ENCODE measurements at places on chromosomes 6 and 20.

DNA sequence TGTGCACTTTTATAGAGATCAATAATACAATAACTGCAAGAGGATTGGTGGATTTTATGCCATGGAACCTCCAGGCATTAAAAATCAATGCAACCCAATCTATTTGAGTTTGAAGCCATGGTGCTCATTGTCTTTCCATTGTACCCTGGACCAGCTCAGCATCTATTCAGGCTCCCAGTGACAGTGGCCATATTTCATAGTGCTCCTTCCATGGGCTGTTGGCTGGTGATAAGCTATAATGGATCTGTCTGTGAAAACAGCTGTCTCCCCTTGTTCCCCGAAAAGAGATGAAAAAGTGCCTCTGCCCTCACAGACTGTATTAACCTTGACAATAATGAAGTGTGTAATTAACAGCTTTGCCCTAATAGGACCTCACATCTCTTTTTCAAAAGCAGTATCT, 74.3 kb downstream of the LAMP5 start:
- DNase-seq: no peak

GRCh38 chr6:139996253-139996834, 621.9 kb upstream of the CITED2 start:
- DNase-seq: no peak

- DNase-seq: peak; percentile 84
Measured at GRCh38 chr6:149934249-149935156, 7.3 kb upstream of the ULBP2 start.

DNA sequence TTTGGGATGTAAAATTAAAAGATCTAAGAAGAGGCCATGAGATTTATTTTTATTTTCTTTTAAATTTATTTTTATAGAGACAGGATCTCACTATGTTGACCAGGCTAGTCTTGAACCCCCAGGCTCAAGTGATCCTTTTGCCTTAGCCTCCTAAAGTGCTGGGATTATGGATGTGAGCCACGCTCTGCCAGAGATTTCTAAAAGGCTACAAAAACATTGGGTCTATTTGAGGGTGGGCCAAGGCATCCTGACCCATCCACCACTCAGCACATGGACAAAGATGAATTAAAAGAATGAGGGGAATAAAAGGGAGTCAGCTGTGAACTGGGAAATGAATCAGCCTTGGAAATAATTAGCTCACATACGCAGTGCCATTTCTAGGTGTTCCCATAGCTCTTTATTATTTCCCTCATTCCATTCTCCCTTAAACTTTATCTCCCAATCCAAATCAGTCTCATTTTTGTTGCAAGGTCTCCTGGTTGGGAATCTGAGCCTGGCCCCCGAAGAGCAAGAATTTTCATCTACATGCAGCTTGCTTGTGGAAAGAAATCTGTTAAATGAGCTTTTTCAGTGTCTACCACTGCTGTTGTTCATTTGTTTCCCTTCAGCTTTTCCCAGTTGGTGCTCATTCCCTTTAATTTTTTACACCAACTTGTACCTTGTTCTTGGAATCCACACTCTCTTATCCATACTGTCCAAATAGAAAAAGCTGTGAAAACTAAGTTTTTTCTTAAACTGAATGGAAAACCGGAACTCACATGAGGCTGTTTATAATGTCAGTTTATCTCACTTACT, 66.9 kb downstream of the MKKS start:
- DNase-seq: no peak

DNA sequence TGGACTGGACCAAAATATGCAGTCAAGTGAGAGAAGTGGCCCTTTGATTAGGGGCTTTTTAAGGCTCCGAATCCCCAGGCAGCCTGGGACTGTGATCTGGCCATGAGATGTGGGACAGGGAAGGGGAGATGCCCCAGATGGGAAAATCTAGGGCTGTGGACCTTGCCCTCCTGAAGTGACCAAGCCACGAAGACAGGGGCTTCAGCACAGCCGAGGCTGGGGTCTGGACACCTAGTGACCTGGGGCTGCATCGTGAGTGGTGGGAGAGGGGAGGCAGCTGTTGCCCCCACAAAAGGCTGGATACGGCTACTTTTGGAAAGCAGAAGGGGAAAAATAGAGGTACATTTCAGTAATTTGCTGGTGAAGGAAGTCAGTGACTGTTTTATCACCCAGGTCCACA, 139.5 kb upstream of the SLC24A3 start:
- DNase-seq: no peak

- DNase-seq: no peak
Measured at GRCh38 chr20:965956-966355, 36.2 kb downstream of the RSPO4 start.

- peak; percentile 34 for DNase-seq
Measured at GRCh38 chr20:1283522-1284510, 17.7 kb downstream of the SNPH start.

DNA sequence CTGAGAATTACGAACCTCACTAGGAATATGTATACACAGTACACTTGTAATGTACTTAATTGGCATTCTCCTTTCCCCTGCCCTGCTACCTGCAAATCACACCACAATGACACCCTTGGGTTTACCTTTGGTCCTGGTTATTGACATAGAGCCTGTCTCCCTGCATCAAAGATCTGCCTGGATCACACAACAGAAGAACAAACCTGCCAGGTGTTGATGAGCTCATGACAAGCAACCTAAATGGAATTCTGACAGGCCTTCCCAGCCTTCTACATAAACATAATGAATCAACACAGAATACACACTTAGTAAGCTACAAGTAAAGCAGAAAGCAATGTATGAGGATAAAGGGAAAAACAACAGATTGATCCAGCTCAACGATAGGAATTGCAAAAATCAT, 95.6 kb downstream of the HDGFL1 start:
- DNase-seq: no peak

GRCh38 chr6:46097366-46097765, 32.4 kb upstream of the ENPP4 start:
- DNase-seq: no peak

DNA sequence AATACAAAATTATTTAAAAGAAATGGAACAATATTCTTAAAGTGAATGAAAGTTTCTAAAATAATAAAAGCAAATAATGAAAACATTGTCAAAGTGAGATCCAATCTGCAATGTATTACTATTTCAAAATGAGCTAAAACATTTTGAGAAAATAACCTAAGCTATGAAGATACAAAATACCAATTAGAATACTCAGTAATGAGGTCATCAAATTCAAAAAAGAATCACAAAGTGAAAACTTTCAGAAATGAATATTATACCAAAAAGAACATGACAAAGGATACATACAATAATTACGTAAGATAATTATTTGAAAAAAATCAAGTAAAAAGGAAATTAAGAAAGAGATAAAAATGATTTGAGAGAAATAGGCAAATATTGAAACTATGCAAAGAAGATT, 634.5 kb downstream of the EYS start:
- no peak for DNase-seq
